ENCODE measurements at places on chromosomes 7 and 10.

DNA sequence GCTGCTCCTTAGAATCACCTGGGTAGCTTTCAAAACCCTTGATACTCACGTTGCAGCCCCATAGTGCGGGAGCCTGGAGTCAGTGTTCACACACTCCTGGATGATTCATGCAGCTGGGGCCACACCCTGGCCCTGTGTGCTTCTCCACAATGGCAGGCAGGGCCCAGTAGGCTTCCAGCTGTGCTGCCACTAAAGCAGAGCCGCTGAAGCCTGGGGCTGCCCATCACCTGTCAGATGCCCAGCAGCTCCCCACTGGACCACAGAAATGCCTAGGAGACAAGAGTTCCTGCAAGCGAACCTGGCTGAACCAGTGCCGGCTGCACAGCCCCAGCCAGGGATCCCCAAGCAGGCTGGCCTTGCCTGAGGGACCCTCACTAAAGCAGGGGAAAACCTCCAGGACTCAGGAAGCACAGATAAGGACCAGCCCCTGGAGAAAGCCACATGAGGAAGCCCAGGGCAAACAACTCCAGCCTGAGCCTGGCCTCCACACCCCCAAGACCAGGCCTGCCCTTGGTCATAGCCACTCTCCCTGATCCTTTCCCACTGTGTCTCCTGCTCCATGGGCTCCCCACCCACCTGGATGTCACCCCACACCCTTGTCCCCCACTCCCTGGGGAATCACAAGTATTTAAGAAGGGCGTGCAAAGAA lies 111.9 kb downstream of the GRID1 start:
- no peak for DNase-seq

DNA sequence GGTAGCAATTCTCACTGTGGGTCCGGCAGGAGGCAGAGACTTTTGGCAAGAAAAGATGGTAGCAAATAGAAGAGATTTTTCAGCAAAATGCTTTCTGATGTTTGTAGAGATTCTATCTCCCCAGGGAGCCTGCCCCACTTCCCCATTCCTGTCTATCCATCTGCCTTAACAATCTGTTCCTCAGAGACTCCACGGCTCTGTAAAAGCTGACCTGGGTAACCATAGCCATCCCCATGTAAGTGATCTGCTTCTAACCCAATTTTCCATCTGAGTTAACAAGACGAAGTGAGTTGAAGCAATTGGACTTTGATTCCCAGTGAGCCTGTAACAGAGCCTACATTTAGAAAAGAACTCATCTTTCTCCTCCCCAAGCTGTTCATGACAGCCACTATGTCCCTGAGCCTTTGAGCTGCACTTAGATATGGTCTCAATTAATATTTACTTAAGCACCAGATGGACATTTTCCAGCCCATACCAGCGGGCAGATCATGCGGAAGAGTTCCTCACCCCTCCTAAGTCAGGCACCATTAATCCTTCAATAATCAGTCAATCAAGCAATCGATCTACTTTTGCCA lies 896.1 kb downstream of the CCSER2 start:
- DNase-seq = no peak

- no peak for DNase-seq
Observed at GRCh38 chr7:44887293-44887692, 2.0 kb upstream of the PURB start.

DNA sequence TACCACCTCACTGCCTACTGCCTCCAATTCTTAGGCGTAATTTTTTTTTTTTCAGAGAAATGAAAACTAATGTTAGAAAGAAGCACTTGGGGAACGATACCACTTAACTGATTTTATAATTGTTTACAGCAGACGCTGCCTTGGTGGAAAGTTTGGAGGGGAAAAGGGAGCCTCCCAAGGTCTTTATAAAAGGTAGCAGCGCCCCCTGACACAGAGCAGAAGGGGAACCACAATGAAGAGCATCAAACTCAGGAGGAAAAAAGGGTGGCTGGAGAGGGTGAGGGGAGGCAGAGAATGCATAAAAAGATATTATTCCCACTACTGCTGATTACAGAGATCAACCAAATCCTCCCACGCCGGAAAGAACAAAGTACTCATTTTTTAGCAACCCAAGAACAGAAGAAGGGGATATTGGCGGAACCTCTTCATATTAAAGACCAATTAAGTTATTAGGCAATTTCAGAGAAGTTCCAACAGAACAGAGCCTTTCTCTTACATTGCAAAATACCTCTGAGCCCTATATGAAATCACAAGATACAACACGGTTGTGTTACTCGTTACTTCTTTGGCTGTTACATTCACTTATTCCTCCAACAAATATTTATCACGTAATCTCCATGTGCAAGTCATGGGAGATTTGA lies 135.8 kb downstream of the TEX36 start:
- no peak for DNase-seq

GRCh38 chr7:33710608-33711007 lies 194.7 kb upstream of the BMPER start:
- DNase-seq = no peak

DNA sequence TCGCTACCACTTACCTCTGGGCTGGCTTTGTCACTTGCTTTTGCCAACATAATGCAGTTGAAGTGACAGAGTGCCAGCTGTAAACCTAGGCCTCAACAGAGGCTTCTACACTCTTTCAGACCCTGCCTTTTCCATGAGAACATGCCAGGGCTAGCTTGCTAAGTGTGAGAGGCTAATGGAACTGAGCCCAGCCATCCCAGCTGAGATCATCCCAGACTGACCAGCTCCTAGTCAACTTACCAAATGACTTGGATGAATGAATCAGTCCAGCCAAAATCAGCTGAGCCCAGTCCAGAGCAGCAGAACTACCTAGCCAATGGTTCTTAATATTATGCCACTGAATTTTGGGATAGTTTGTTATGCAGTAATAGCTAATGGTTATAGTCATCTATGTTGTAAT lies 34.7 kb upstream of the MKLN1 start:
- DNase-seq = no peak

GRCh38 chr7:136070736-136071505 lies 93.8 kb upstream of the MTPN start:
- no peak for DNase-seq

DNA sequence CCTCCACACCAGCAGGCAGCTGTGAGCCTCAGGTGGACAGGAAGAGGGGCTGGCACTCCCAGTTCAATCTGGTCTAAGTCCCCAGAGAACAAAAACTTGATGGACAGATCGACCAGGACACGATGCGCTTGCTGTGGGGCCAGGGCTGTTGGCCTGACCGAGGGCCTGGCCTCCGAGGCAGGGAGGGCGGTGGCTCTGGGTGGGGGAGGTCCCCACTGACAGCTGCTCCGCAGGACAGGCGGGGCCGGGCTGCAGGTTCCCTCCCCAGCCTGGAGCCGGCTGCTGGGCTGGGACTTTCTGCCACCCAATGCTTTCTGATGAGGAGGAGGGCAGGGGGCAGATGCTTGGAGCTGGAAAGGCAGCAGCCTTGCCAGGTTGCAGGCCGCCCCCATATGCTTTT lies 37.4 kb upstream of the ADGRA1 start:
- DNase-seq = no peak

- no peak for DNase-seq
Observed at GRCh38 chr10:73588656-73589055, 2.5 kb downstream of the USP54 start.

GRCh38 chr7:94908323-94909178 lies 1.2 kb downstream of the PPP1R9A start:
- no peak for DNase-seq

GRCh38 chr10:106815427-106816043 lies 349.0 kb downstream of the SORCS1 start:
- no peak for DNase-seq

DNA sequence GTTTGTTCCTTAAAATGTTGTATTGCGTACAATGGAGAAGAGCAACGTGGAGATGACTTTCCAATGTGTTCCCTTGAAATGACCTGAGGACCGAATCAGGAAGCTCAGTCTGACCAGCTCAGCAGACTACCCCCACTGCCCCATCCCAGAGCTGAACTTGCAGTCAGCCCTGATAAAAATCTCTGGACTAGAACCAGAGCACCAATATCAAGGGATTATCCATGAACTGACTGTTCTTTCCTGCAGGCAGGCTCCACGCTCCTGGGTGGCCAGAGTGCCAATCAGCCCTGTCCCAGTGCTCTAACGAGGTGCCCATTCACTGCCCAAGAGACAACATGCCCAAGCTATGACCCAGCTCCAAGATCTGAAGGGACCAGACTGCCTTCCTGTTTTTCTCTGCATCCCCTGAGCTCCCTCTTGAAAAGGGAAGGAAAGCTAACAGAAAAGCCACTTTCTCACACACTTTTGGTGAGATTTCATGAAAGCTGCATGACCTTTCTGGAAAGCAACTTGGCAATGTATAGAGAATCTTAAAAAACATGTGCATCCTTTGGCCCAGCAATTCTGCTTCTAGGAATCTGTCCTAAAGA lies 130.2 kb downstream of the KCNMA1 start:
- DNase-seq = no peak
